ENCODE measurements at places on chromosomes 12 and 14.

DNA sequence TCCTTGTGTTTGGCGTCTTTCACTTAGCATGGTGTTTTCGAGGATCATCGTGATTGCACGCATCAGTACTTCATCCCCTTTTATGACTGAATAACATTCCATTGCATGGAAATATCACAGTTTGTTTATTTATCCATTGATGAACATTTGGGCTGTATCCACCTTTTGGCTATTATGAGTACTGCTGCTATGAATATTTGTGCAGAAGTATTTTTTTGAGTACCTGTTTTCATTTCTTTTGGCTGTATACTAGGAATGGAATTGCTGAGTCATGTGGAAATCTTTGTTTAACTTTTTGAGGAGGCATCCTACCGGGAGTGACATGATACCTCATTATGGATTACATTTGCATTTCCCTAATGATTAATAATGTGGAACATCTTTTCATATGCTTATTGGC, 66.4 kb downstream of the WNK1 start:
- no peak for DNase-seq

- no peak for DNase-seq
These were observed 10.4 kb upstream of the GPR132 start for GRCh38 chr14:105075379-105076295.

DNA sequence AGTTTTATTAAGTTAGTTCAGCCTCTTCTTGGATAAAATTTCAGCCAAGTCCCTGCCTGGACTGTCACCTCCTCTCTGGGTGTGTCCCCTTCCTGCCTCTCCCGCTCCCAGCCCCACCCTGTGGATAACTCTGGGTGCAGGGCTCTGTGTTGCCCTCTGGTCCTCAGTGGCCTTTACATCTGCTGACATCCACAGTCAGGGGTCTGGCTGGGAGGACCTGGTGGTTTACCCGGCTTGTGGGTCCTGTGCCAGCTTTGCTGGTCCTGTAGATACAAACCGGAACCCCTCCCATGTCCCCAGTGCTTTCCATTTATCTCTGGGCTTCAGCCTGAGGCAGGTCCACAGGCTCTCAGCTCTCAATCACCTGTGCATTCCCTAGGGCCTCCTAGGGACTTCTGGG, 28.9 kb upstream of the PLEKHG3 start:
- no peak for DNase-seq

GRCh38 chr14:93040443-93040842, 75.3 kb downstream of the ITPK1 start:
- no peak for DNase-seq

GRCh38 chr14:38279572-38279971, 23.7 kb upstream of the CLEC14A start:
- DNase-seq, result no peak

- no peak for DNase-seq
These were observed 53.6 kb downstream of the SUSD6 start for GRCh38 chr14:69664865-69665526.

DNA sequence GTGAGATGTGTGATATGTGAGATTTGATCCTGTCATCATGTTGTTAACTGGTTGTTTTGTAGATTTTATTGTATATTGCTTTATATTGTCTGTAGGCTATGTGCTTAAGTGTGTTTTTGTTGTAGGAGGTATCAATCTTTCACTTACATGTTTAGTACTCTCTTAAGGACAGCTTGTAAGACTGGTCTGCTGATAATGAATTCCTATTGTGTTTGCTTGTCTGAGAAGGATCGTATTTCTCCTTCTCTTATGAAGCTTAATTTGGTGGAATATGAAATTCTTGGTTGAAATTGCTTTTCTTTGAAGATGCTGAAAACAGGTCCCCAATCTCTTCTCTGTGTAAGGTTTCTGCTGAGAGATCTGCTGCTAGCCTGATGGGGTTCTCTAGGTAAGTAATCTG, 94.5 kb upstream of the ARHGAP5 start:
- no peak for DNase-seq

DNA sequence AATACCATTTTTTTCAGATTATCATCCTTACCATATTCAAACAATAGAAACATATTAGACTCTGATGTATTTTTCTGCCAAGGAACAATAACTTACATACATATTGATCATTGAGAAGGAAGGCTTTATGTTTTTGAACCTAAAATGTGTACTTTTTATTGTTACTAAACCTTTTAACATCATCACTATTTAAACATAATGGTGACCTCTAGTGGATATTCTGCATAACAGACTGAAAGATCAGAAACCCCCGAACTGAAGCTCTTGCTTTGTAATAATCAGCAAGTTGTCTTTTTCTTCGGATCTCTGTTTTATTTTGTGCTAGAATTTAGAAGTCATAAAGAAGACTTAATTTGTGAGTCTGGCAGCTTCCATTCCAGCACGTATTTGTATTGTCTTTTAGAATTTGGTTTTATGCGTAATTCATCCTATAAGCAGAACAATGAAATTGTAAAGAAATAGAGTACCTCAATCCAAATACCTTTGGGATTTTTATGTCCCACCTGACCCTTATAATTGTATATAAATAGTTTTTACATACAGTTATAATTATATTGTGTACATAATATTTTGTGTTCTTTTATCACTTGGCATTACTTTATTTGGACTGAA, 125.9 kb upstream of the ATF1 start:
- no peak for DNase-seq

DNA sequence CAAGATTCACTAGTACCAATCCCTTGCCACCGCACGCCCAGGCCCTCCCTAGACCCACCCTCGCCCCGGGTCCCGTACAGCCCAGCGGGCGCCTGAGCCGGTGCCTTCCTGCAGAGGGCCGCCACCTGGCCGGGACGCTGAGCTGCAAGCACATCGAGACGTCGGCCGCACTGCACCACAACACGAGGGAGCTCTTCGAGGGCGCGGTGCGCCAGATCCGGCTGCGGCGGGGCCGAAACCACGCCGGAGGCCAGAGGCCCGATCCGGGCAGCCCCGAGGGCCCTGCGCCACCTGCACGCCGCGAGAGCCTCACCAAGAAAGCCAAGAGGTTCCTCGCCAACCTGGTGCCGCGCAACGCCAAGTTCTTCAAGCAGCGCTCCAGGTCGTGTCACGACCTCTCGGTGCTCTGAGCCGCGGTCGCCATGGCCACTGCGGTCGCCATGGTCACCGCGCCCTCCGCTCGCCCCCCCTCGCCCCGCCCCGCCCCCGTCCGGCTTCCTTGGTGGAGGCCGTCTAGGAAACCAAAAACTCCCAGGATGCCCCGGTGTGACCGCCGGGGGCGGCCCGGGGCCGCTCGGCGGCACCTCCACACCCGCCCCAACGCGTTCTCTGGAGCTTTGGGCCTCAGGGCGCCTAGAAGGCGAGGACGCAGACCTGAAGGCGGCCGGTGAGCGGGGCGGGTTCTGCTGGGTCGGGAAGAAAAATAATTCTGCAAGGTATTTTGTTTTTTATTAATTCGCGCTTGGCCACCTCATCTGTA, 3.7 kb downstream of the REM2 start:
- DNase-seq, result peak; percentile 32

GRCh38 chr14:104897330-104898194, 27.1 kb upstream of the PLD4 start:
- DNase-seq, result no peak

Data from activated naive CD8-positive, alpha-beta T cell treated with anti-CD3 and anti-CD28 coated beads, Interleukin-2, amount 50 U/mL, for 16 hours (primary cell).